ENCODE measurements at places on chromosomes 3 and 15.

DNA sequence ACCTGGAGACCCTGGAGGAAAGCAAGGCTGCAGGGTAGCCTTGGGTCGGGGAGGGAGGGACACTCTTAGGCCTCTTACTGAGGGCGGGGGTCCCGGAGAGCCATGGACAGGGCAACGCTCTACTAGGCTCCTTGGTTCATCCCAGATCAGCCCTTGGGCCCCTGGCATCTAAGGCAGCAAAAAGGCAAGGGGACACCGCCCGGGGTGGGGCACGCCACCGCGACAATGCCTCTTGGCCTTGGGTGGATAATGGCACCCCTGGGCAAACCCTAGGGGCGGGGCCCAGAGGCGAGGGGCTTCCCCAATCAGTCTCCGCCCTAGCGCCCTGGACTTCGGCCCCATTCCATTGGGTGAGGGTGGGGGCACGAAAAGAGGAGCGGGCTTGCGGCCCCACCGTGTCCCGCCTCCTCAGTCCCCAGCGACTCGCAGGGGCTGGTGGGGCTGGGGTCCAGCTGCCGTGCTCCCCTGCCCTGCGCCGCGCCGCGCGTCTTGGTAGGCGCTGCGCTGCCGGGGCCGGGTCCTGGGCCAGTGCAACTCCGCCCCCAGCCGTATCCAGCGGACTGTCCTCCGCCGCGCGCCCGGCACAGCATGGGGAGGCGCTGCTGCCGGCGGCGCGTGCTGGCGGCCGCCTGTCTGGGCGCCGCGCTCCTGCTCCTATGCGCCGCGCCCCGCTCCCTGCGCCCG, at the start of gene CHST13:
CHST13 (plus strand) TSS at position 411 of the 684 bp plus-strand sequence; CDS start at position 589, 178 bp downstream.
- no peak for DNase-seq

GRCh38 chr3:118497274-118497673, 537.4 kb downstream of the IGSF11 start:
- no peak for DNase-seq

DNA sequence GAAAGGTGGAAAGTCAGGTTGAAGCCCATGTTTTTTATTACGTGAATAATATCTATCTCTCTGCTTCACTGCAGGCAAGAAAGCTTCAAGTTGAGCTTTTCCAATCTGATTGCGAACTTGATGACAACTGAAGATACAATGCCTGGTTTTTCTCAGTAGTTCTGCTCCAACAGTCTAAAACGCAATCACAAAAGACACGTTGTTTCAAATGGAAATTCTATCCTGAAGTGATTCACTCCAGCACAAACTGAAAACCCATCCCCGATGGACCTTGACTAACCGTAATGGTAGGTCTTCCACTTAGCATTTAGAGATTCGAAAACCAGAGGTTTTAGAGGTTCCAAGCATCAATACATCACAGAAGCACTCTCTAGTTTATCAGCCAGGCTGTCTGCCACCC, 10.6 kb downstream of the B4GALT4 start:
- DNase-seq: no peak

DNA sequence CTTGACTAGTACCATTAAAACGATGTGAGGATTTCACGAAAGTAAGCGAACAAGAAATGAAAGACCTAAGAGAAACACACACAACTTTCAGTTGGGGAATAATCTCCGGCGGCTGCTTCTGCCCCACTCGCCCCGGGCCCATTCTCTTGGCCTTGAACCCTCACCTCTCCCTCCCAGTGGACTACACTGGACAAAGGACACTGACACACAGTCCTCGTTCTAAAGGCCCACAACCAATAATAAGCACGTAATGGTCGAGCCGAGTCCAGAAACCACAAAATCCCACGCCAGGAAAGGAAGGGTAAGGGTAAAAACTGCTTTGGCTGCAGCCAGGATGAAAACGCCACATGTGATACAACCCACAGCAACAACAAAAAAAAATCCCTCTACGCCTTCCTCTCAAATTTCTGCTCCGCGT, 469 bp downstream of the ZNF770 start:
- no peak for DNase-seq

DNA sequence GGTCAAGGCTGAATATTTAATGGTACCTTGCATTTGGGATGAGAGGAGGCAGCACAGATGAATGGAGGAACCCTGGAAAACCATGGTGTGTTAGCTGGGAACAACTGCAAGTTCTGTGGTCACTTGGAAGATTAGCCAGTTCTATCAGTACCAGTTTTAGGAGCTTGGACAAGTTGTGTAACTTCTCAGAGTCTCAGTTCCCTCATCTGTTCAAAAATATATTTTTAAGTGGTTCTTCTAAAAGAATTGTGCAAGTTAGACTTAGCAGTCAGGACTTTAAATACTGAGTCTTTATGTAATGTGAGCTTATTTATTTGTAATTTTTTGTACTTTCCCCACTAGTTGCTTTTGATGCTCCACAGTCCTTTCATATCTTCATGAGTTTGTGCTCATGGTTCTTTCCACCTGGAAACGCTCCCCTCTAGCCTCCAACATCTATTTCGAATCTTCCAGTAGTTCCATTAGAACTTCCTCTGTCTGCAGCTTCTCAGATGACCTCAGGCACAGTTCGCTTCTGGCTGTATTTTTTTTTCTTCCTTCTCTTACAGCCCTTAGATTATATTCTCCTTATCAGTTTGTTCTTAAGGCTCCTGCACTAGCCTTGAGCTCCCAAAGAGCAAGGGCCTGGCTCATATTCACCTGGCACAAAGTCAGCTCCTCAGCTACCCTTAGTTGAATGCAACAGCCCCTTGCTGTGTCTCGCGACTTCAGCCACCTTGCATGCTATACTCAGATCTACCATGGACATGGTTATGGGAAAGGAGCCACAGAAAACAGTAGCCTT, 27.1 kb downstream of the ITPR1 start:
- DNase-seq: no peak

GRCh38 chr3:23422517-23422851, 219.4 kb downstream of the UBE2E2 start:
- no peak for DNase-seq

- no peak for DNase-seq
Measured at GRCh38 chr15:89068325-89068784, 19.9 kb upstream of the ABHD2 start.

GRCh38 chr3:64651741-64652241, 36.0 kb downstream of the ADAMTS9 start:
- no peak for DNase-seq

- no peak for DNase-seq
Measured at GRCh38 chr3:179848711-179849110, 188.0 kb downstream of the PEX5L start.

- no peak for DNase-seq
Measured at GRCh38 chr3:193407112-193407511, 28.6 kb upstream of the ATP13A5 start.
